ENCODE measurements at places on chromosomes 7 and 10.

DNA sequence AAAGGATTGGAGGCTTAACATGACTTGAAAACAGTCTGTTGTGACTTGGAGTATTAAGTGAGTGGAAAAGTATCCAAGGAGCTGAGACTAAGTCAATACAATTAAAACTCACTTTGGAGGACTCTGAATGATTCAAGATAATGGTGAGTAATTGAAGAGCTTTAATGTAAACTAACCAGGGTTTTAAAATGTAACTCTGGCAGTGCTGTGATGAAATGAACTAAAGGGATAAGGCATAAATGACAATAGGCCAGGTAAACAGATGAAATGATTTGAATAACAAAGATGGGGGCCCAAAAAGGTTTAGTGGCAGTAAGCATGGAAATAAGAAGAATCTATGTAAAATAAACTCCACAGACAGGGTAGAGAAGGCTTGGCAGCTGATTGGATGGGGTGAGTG, 316.5 kb upstream of the CACNA2D1 start:
- H3K36me3 ChIP-seq = no peaks in the 10 kb centered on the region
- no peak for DNase-seq
- no peak overlapping the region for H3K4me3 ChIP-seq
- no peaks in the 10 kb centered on the region for H3K4me1 ChIP-seq
- no peaks in the 10 kb centered on the region for H3K27me3 ChIP-seq

- H3K4me1 ChIP-seq = no peaks in the 10 kb centered on the region
- DNase-seq = no peak
- H3K36me3 ChIP-seq = no peaks in the 10 kb centered on the region
- H3K27ac ChIP-seq = no peak overlapping the region
- H3K4me3 ChIP-seq = no peak overlapping the region
- no peaks in the 10 kb centered on the region for H3K27me3 ChIP-seq
Measured at GRCh38 chr7:84144935-84145334, 49.7 kb downstream of the SEMA3A start.

- H3K4me1 ChIP-seq = no peaks in the 10 kb centered on the region
- H3K27me3 ChIP-seq = no peaks in the 10 kb centered on the region
- DNase-seq = no peak
- H3K4me3 ChIP-seq = no peak overlapping the region
- no peak overlapping the region for H3K27ac ChIP-seq
Measured at GRCh38 chr10:123909866-123910265, 18.3 kb upstream of the CPXM2 start.

- no peak overlapping the region for H3K27ac ChIP-seq
- H3K27me3 ChIP-seq = no peaks in the 10 kb centered on the region
- no peak for DNase-seq
Measured at GRCh38 chr10:28875549-28876081, 198.3 kb downstream of the BAMBI start.

DNA sequence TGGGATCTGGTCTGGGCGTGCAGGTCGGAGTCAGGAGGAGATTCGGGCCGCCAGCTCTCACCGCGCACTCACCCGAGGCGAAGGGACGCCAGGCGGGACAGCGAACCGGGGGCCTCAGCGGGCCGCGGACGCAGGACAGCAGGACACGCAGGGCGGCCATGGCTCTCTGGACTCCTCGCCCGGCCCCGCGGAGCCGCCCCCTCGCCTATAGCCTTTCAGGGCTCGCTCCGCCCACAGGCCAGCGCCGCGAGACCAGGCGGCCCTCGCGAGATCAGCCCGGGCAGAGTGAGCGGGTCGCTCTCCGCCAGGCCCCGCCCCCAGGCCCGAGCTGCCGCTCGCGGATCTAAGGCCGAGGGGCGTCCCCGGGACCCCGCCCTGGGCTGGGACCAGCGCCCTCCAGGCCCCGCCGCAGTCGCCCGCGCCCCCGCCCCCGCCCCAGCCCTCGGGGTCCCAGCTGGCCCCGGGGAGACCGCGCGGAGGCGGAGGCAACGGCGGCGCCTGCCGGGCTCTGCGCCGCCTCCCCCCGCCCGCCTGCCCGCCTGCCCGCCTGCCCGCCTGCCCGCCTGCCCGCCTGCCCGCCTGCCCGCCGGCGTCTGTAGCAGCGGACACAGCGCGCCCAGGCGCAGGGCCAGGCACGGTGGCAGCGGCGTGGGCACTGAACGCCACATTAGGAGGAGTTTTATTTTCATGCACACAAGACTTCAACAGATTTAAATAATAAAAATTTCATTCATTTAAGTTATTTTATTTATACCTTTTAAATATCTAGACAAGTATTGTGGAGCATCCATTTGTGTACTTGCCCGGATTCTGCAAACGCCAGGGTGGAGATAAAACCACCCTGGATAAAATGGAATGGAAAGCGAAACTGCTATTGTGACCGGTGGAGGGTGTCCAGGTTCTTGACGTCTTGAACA, at the start of gene ECHS1:
ECHS1 (minus strand) TSS at position 181 of the 917 bp plus-strand sequence; CDS start at position 160, 21 bp downstream.
- peak within 1 kb of the TSS; percentile 76 for H3K27ac ChIP-seq
- H3K36me3 ChIP-seq = peaks cover 24% of the 10 kb centered on the region
- H3K4me1 ChIP-seq = peaks cover 23% of the 10 kb centered on the region
- DNase-seq = peak; percentile 93
- H3K4me3 ChIP-seq = peak within 1 kb of the TSS; percentile 96

DNA sequence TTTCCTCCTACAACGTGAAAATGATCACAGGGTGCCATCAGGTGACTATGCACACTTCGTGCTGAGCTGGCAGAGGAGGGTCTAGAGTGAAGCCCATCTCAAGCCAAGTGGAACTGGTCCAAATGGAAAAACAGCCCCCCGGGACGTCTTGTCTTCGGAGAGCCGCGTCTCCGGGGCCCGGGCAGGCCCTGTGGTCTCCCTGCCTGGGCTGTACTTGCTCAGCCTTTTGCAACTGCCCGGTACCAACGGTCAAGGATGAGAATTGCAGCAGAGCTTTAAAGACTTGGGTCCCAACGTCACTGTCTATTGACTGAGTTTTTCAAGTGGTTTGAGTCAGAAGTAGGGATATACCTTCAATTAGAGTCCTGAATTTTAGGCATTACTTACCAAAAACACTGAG, 315.5 kb downstream of the PTPRN2 start:
- no peak overlapping the region for H3K27ac ChIP-seq
- no peaks in the 10 kb centered on the region for H3K27me3 ChIP-seq
- DNase-seq = no peak

DNA sequence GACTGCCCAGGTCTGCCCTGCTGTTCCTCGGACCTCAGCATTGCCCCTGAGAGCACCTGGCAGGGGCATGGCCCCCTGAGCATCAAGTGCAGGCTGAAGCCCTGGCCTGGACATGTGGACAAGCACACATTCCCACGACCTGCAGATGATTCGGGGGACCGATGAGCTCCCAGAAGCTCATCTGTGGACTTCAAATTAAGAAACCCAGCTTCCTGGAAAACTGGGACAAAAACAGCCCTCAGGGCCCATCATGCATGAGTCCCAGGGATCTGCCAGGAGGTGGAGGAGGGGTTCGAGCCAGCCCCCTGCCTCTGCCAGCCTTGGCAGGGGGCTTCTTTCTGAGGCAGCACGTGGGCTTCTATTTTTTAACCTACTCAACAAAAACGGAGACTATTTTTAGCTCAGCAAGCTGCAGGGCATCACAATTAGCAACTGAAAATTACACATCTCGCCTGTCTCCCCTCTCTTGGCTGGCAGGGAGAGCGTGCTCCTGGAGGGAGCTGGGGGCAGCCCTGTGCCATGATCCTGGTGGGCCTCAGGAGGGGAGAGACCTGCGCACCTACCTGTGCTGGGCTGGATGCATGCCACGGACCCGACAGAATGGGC, 51.8 kb downstream of the RASGEF1A start:
- no peak for DNase-seq
- no peak overlapping the region for H3K4me3 ChIP-seq
- H3K27me3 ChIP-seq = no peaks in the 10 kb centered on the region
- no peak overlapping the region for H3K27ac ChIP-seq

GRCh38 chr7:157559596-157560257, 222.9 kb downstream of the DNAJB6 start:
- no peaks in the 10 kb centered on the region for H3K27me3 ChIP-seq
- DNase-seq = no peak
- no peak overlapping the region for H3K27ac ChIP-seq
- no peak overlapping the region for H3K4me3 ChIP-seq
- H3K4me1 ChIP-seq = no peaks in the 10 kb centered on the region

- H3K4me1 ChIP-seq = peaks cover 12% of the 10 kb centered on the region
- DNase-seq = no peak
- no peak overlapping the region for H3K27ac ChIP-seq
- H3K4me3 ChIP-seq = no peak overlapping the region
- no peaks in the 10 kb centered on the region for H3K36me3 ChIP-seq
Measured at GRCh38 chr10:30387646-30388243, 38.7 kb upstream of the MTPAP start.

DNA sequence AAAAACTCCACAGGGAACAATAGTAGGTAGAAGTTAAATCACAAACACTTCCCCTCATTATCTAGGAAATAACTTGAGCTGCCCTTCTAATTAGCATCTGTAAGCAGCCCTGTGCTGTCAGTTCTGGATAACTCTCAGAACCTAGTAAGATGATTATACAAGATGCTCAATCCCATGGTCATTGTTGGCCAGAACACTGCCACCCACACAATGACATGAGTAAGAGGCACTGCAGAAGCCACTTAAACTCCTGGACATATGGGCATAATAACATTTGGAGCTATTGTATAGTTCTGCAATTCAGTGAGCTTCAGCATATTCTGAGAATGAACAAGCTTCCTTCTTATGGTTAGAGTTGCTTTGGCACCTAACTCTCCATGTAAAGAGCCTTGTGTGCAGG, 153.8 kb downstream of the PLPP4 start:
- H3K27ac ChIP-seq = no peak overlapping the region
- H3K27me3 ChIP-seq = no peaks in the 10 kb centered on the region
- no peak for DNase-seq
- H3K4me1 ChIP-seq = no peaks in the 10 kb centered on the region
- no peaks in the 10 kb centered on the region for H3K36me3 ChIP-seq

DNA sequence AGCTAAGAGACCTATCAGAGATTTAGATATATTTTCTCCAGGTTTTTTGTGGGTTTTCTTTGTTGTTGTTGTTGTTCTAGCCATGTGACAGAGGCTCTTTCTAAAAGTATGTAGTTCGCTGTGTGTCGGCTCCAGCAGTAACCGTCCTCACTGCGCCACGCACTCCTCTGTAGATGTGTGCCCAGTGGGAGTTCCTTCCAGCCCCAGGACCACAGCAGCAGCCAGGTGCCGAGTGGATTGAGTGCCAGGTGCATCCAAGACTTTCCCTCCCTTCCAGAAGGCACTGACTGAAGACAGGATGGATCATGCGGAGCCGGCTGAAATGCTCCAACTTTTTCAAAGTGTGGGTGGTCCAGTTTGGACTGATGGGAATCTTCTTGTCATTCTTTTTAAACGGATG, 31.8 kb downstream of the WDR86 start:
- no peak overlapping the region for H3K4me3 ChIP-seq
- H3K36me3 ChIP-seq = peaks cover 45% of the 10 kb centered on the region
- DNase-seq = no peak
- peaks cover 2% of the 10 kb centered on the region for H3K27me3 ChIP-seq

- DNase-seq = no peak
- no peak overlapping the region for H3K4me3 ChIP-seq
- no peaks in the 10 kb centered on the region for H3K27me3 ChIP-seq
- H3K4me1 ChIP-seq = peaks cover 60% of the 10 kb centered on the region
- no peaks in the 10 kb centered on the region for H3K36me3 ChIP-seq
Measured at GRCh38 chr10:91198781-91199180, 21.7 kb upstream of the PCGF5 start.

- no peak overlapping the region for H3K27ac ChIP-seq
- H3K4me3 ChIP-seq = no peak overlapping the region
- DNase-seq = no peak
- no peaks in the 10 kb centered on the region for H3K4me1 ChIP-seq
- H3K27me3 ChIP-seq = no peaks in the 10 kb centered on the region
Measured at GRCh38 chr10:122259075-122259466, 12.0 kb upstream of the BTBD16 start.

DNA sequence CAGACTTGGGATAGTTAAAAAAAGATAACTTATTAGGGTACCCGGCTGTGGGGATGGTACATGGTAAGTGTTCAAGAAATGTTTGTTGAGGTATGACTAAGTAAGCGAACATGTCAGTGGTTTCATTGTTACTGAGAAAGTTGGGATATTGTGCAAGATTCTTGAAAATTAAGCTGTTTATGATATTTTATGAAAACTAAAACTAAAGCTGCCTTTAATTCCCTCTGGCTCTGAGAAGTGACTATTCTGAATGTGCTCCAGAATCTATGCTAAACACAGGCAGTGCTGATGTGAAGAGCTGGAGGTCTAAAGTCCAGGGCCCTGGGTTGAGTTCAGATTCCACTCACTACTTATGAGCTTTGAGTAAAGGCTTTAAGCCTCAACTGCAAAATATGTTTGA, 72.9 kb downstream of the AOAH start:
- no peaks in the 10 kb centered on the region for H3K4me1 ChIP-seq
- no peak overlapping the region for H3K27ac ChIP-seq
- H3K4me3 ChIP-seq = no peak overlapping the region
- H3K36me3 ChIP-seq = no peaks in the 10 kb centered on the region

GRCh38 chr10:49314806-49315205, 15.8 kb downstream of the C10orf71 start:
- no peak for DNase-seq
- peaks cover 27% of the 10 kb centered on the region for H3K36me3 ChIP-seq
- no peaks in the 10 kb centered on the region for H3K27me3 ChIP-seq
- no peak overlapping the region for H3K4me3 ChIP-seq
- H3K27ac ChIP-seq = no peak overlapping the region

- H3K27me3 ChIP-seq = no peaks in the 10 kb centered on the region
- no peak overlapping the region for H3K27ac ChIP-seq
- H3K4me1 ChIP-seq = no peaks in the 10 kb centered on the region
Measured at GRCh38 chr7:128236924-128237586, 4.0 kb upstream of the LEP start.

GRCh38 chr10:126101325-126101724, 205.0 kb downstream of the FANK1 start:
- H3K36me3 ChIP-seq = no peaks in the 10 kb centered on the region
- no peak for DNase-seq
- no peak overlapping the region for H3K4me3 ChIP-seq
- no peak overlapping the region for H3K27ac ChIP-seq
- H3K27me3 ChIP-seq = no peaks in the 10 kb centered on the region
- H3K4me1 ChIP-seq = no peaks in the 10 kb centered on the region

DNA sequence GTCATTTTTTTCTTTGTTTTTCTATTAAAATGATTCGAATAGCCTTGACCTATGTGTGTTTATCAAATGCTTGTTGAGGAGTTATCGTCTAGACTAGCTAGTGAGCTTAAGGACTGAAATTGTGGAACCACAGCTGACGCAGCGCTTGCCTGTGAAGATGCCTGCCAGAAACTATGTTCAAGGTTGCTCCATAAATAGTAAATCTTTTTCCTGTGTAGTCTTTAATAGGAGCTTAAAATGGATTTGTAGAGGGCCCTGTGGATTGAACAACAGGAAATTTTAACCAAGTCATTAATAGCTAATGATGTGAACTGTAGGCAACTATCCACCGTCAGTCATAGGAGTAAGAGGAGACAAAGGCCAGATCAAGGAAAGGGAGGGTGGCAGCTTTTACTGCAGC, 145.1 kb downstream of the GNAI1 start:
- H3K36me3 ChIP-seq = no peaks in the 10 kb centered on the region
- no peaks in the 10 kb centered on the region for H3K27me3 ChIP-seq
